ENCODE measurements at places on chromosomes 4 and X.

DNA sequence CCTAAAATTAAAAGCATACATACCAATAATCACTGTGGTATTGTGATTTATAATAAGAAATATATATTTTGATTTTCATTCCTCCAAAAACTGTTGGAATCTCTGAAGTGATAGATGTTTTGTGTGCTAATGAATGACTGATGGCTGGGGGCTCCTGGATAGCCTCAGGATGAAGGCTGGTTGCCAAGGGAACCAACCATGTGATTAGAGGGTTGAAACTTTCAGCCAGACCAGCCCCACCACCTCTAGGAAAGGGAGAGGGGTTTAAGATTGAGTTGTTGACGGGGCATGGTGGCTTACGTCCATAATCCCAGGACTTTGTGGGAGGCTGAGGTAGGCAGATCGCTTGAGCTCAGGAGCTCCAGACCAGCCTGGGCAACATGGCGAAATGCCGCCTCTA lies 34.0 kb downstream of the HS6ST2 start:
- no peak for DNase-seq

GRCh38 chr4:156515295-156515694 lies 456.3 kb downstream of the PDGFC start:
- DNase-seq = no peak

DNA sequence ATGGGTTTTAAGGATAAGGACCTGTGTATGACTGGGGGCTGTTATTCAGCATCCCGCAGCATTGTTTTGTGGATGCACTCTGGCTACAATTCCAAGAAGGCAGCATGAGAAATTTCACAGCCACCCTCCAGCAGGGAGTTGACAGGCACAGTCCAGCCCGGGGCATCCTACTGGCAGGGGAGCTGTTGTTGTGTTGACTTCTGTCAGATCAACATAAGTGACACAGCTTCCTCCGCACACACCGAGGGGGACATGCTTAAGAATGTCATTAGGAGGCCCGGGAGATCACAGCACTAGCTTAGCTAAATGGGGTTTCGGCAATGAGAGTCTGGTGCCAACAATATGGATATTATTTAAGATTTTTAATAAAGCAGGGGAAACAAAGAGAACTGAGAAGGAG lies 326.5 kb downstream of the ASMT start:
- no peak for DNase-seq

DNA sequence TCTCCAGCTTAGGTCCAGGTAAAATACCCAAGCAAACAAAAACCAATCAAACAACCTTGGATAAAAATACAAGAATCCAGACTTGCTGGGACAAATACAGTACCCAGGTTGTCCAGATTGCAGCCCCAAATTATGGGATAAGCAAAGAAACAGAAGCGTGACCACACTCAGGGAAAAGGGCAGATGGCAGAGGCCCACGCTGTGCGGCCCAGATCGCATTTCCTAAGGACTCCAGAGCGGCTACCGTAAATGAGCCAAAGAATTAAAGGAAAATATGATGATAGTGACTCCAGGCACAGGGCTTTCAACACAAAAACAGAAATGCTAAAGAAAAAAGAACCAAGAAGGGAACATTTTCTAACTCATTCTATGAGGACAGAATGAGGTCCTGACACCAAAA lies 50.3 kb downstream of the FGFRL1 start:
- no peak for DNase-seq

GRCh38 chrX:151488677-151489076 lies 74.8 kb upstream of the PASD1 start:
- no peak for DNase-seq

DNA sequence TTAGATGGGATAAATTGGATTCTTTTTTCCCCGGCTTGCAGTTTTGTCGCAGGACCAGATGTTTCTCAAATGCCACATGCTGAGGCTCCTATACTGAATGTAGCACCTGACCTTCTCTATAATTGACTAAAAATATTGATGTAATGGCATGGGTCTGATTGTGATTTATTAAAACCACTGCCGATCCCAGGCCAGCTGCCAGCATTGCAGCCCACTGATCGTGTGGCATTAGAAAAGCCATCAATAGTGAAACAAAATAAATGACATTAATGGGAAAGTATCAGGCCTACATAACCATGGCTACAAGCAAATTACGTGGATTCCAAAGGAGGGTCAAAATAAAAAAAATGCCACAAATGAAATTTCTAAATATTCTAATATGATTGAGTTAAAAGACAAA lies 98.7 kb downstream of the MAB21L2 start:
- DNase-seq = no peak

DNA sequence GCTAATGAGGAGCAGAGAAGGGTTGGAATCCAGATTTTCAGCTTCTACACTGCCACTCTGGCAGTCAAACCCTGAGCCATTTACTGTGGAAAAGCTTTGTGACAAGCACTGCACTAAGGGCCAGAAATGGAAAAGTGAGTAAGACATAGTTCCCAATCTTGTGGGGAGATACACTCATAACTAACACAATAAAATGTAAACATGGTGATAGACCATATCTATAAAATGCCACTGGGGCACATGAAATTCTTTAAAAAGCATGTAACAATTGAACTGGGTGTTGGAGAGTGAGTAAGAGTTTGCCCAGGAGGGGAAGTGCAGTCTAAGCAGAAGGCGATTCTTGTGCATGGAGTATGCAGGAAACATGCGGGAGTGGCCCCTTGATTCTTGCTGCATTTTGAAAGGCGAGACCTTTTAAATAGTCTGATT lies 32.0 kb upstream of the ANXA5 start:
- DNase-seq = no peak

GRCh38 chr4:76850010-76850441 lies 47.9 kb downstream of the SOWAHB start:
- DNase-seq = no peak

GRCh38 chrX:20863649-20864048 lies 510.6 kb upstream of the CNKSR2 start:
- DNase-seq = no peak

- no peak for DNase-seq
Observed at GRCh38 chr4:92012899-92013867, 290.6 kb upstream of the GRID2 start.

GRCh38 chr4:72314869-72315268 lies 254.2 kb downstream of the ADAMTS3 start:
- no peak for DNase-seq

DNA sequence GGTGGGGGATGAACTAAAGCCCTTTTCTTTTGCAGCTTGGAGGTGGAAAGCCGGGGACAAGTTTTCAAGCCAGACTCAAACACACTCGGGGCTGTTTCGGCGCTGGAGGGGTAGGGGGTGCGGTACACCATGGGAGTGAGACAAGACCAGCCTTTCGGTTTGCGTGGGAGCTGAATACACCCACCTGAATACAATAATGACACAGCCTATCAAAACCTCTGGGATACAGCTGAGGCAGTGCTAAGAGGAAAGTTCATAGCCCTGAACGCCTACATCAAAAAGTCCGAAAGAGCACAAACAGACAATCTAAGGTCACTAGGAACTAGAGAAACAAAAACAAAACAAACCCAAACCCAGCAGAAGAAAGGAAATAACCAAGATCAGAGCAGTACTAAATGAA lies 163.3 kb downstream of the ATRX start:
- DNase-seq = no peak

DNA sequence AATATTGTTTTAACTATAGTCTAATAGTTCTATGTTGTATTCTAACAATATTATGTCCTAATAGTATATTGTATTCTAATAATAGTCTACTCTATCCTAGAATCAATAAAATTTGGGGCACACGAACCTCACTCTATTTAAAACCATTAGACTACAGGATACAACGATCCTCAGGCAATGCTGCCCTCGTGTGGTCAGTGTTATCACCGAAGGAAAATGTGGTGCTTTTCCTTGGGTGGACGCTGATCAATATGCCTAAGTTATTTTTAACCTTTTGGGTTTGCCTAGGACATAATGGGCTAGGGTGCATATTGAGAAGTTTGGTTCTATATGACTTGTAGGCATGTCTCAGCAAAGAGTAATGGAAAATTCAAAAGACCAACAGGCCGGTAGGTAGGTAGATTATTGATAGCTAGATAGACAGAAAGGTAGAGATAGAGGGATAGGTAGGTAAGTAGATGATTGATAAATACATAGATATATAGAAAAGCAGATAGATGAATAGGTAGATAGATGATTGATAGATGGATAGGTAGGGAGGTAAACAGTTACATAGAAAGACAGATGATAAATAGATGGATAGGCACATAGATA lies 75.1 kb downstream of the PRKX start:
- peak; percentile 16 for DNase-seq

GRCh38 chr4:61277785-61278760 lies 77.9 kb downstream of the ADGRL3 start:
- DNase-seq = peak; percentile 10

GRCh38 chr4:181685911-181686310 lies 557.3 kb upstream of the TENM3 start:
- no peak for DNase-seq

DNA sequence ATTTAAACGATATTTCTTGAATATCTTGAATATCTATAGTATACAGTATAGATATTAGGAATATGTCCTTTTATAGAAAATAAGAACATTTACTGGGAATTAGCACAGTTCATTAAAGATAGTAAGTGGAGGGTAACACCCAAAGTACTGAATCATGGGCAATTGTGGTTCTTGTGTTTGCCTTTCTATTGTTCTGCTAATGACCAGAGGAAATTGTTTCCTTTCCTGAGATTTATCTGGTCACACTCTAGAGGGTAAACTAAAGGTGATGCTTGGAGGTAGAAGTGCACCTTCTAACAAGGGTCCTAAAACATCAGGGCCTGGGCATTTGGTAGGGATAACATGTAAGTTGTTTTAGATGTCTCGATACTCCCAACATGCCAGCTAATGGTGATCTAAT lies 241.3 kb upstream of the SFRP2 start:
- DNase-seq = no peak

DNA sequence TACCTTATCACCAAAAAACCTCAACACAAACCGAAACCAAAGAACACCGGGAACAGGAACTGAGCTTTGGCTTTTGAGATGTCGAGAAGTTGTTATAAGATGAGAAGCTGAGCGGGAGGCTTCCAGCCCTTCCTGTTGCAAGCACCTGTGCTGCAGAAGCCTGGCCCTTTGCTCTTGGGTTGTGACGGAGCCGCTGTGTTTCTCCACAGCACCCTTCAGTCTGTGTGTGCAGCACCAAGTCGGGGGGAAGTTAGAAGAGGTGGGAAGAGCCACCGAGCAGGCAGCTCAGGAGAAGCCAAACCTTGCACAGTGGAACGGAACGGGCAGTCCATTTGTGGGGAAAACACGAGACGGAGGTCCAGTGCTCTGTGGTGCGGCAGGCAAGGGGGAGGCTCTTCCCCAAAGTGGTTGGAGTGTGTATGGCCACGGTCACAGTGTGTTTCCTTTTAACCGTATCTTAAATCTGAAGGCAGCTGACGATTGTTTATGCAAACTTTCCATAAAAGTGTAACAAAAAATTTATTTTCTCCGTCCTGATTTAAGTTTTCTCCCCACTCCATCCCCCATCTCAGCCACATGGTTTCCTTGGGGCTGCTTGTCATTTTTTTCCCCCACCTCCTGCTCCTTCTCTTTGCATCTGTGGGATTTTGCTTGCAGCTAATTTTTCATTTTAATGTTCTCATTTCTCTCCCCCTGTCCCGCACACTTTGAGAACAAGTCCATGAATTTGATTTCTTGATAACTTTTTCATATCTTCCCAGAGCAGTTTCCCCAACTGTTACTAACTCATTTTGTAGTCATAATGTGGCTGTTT lies 123.7 kb downstream of the STOX2 start:
- no peak for DNase-seq

DNA sequence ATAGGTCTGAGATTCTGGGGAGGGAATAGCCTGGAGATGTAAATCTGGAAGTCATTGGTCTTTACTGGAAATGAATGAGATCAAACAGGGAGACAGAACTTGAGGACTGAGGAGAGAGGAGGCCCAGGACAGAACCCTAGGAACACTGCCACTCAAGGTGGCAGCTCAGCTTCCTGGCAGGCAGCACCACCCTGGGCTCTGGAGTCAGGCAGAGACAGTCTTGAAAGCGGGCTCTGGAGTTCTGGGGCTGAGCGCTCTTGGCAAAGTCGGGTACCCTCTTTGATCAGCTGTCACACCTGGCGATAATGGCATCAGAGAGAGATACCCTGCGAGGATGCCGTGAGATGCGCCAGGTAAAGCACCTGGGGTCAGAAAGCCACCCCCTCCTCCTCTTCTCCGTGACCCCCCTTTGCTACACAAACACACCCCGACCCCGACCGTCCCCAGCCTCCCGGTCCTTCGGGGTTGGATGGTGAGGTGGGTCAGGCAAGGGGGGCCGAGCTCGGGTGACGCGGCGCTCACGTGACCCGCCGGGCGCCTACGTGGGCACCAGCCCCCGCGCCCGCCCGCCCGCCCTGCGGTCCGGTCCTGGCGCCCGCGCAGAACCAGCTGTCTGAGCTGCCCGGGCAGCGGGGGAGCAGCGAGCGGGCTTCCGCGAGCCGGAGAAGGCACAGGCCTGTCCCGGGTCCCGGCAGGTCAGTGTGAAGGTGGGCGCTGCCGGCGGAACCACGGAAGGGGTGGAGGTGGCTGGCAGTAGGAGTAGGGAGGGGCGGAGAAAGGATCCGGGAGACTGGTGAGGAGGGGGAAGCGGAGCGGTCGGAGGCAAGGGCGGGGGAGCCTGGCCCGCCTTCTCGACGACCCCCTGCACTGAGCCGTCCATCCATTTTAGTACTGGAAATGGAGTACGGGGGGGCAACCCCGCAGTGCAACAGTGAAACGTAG lies at the start of gene TCEAL3:
TCEAL3 (plus strand) TSS at position 600 of the 942 bp plus-strand sequence. CDS start 1,102 bp downstream, outside the sequence.
- peak; percentile 8 for DNase-seq
